CD4-positive, alpha-beta T cell treated with Interleukin-1 beta for 1 hour (primary cell): ENCODE measurements at places on chromosomes 3 and 15.
A peak's percentile ranks its signal among the peaks of the same experiment; 100 is the strongest.

DNA sequence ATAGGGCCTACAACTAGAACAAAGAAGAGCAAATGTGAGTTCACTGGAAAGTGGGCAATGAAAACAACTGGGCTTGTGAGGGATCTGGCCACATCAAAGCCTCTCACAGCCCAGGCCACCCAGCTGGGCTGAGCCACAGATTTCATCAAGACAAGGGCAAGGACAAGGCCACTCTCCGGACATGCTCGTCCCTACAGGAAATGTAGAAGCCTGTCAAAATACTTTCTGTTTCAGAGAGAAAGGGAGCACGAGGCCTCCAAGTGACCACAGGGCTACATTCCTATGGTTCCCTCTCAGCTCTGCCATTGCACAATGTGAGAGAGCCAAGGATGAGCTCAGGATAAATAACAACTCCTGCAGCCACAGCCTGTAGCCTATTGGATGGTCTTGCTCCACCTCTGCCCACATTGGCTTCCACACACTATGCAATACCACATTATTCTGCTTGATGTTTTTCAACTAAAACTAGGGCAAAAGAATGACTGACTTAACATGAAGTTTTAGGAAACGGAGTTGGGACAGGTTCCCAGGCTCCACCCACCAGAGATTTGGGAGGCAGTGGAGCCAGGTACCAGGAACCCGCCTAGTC is 12.1 kb downstream of the TBC1D2B start:
- DNase-seq: peak; percentile 22

- no peak for DNase-seq
Measured at GRCh38 chr3:117286488-117286887, 576.9 kb downstream of the TUSC7 start.

DNA sequence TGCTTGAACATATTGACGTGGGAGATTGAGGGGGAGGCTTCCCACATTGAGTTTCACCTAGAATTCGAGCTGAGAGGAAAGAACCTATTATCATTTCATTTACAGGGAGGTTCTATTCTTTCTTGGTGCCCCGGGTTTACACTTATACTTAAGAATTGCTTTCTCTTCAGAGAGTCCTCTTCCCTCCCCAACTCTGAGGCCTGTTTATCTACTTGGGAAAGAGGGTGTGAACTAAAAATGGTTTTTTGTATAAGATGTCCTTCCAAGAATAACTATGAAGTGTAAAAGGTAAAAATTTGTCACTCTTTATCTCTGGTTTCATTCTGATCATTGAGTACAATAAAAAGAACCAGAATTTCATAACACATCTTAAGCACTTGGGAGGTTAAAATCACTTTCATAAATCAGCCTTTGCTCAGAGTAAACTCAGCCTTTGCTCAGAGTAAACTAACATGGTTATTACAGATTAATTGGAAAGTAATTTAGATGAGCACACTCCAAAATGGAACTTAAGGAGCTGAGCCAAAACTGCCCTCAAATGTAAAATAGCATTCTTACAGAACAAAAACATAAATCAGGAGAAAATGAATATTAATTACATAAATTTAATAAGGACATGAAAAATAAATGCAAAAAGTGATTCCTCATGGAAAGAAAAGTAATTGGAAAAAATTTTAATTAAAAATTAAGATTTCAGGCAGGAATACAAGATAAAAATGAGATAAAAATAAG is 75.2 kb downstream of the GADL1 start:
- DNase-seq: no peak

GRCh38 chr15:99436542-99437314 is 129.1 kb upstream of the MEF2A start:
- DNase-seq: no peak

DNA sequence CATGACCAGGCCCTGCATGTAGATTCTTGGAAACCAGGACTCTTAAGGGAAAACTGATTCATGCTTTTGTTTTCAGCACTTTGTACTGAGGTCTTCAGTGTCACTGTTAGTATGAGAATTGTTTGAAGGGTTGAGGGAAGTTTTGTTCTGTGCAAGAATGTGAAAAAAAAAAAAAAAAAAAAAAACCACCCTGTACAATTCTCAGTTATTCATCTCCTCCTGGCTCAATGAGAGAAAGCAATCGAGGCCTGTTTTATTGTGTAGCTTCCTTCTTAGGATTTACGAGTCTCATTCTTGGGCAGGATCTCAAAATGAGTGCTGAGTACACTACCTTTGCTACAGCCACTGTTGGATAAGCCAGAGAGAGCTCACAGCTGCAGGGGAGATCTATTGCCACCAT is 469.5 kb downstream of the CNTN4 start:
- DNase-seq: no peak

GRCh38 chr3:59137415-59137814 is 87.6 kb upstream of the CFAP20DC start:
- DNase-seq: no peak

DNA sequence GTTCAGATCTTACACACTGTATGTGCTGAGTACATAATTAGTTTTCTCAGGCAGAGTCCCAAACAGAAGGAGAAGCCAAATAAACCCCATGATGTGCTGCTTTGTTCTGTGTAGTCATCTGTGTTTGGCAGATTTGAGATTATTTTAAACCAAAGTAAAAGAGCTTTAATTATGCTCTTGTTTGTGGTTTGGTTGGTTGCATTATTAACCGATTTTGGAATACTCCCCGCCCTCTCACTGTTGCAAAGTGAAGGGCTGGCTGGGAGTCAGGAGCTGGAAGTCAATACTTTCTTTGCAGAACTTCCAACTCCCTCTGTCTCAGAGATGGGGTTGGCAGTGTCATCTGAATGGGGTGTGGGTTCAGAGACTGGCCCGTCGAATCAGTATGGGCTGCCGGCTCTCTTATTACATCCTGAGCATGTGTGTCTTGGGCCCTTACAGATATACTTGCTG is 34.4 kb downstream of the SLCO3A1 start:
- no peak for DNase-seq

DNA sequence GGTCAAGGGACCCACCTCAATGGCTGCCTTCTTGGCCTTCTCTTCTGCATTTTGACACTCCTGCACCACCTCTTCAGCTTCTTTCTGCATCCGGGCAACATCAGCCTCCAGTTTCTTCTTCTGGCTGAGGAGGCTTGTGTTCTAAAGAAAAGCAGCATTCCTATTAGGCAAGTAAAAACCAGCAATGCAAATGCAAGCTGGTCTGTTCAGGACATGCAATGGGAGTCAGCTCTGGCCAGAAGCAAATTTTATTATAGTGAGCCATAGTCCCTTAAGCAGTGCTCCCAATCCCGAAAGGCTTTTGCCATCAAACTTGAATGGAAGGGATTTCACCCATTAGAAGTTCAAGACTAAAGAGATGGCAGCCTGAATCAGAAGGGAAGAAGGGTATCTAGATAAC is 97.7 kb downstream of the HHLA2 start:
- DNase-seq: no peak

DNA sequence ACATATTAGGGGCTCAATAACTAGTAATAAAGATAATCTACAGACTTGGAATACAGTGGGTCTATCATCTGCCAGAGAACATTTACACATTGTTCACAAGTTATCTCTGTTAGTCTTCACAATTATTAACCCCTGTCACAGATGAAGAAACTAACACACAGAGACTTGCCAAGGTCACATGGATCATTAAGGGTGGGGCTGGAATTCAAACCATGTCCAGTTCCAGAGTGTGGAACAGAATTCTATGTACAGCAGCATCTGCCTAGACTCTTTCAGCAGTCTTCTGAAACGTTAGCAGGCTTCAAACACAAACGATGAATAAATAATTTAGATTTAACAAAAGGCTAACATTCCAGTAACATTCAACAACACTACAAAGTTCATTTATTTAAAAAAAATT is 673.9 kb upstream of the NR2F2 start:
- DNase-seq: no peak

- peak; percentile 68 for DNase-seq
Measured at GRCh38 chr15:91849749-91850161, 3.8 kb upstream of the SLCO3A1 start.

DNA sequence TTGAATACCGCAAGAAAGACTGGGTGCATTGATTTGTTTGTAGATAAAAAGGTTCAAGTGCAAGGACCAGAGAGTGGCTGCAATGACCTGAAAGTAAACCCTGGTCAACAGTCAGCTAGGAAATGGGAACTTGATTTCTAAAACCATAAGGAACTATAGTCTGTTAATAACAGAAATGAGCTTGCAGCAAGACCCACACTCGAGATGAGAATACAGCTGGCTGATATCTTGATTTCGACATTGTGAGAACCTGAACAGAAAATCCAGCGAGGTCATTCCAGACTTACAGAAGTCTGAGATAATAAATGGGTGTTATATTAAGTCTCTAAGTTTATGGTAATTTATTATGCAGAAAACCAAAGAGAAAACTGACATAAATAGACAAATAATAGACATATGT is 177.3 kb downstream of the NFKBIZ start:
- DNase-seq: no peak

GRCh38 chr3:194865615-194866014 is 179.9 kb downstream of the FAM43A start:
- no peak for DNase-seq

GRCh38 chr3:15645740-15646501 is 44.4 kb downstream of the BTD start:
- no peak for DNase-seq

DNA sequence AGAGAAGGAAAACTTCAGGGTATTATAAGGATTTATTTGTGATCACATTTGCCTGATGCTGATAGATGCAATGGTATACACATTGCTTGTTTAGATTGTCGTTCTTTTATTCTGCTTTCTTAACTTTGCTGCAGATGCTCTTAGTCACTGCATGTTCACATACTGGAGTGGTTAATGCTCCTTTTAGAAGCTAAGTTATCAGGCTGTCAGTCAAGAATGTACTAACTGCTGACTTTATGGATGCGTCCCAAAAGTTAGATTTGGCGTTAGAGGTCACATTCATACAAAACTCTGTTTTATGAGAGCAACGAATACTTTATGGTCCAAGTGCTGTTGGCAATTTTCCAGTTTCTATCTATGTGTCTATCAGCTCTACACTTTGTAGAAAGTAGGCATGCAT is 160.7 kb downstream of the BBX start:
- DNase-seq: no peak

- no peak for DNase-seq
Measured at GRCh38 chr3:169110633-169111032, 552.9 kb downstream of the MECOM start.

GRCh38 chr15:93954985-93955571 is 276.3 kb upstream of the MCTP2 start:
- no peak for DNase-seq
